ENCODE measurements at places on chromosomes 1 and 21. TPM values are rescaled to one million over a fixed set of nuclear protein-coding genes. Genes with fewer than 3 reads are reported as not detected.
A peak's percentile ranks its signal among the peaks of the same experiment; 100 is the strongest.

GRCh38 chr1:199041173-199041914 lies 402.5 kb downstream of the PTPRC start:
- H3K27me3 ChIP-seq: no peaks in the 10 kb centered on the region
- no peak overlapping the region for H3K4me3 ChIP-seq
- H3K27ac ChIP-seq: no peak overlapping the region

DNA sequence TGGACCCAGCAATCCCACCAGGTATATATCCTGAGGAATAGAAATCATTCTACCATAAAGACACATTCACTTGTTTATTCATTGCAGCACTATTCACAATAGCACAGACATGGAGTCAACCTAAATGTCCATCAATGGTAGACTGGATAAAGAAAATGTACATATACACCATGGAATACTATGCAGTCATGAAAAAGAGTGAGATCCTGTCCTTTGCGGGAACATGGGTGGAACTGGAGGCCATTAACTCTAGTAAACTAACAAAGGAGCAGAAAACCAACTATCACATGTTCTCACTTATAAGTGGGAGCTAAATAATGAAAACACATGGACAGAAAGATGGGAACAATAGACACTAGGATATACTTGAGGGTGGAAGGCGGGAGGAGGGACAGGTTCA lies 36.1 kb upstream of the PRKACB start:
- H3K36me3 ChIP-seq: no peaks in the 10 kb centered on the region
- H3K4me3 ChIP-seq: no peak overlapping the region
- H3K27me3 ChIP-seq: no peaks in the 10 kb centered on the region
- DNase-seq: no peak
- H3K4me1 ChIP-seq: no peaks in the 10 kb centered on the region
- no peak overlapping the region for H3K27ac ChIP-seq

GRCh38 chr1:14954210-14954609 lies 199.3 kb upstream of the TMEM51 start:
- no peak for DNase-seq
- H3K27me3 ChIP-seq: no peaks in the 10 kb centered on the region
- H3K4me1 ChIP-seq: peaks cover 20% of the 10 kb centered on the region
- H3K27ac ChIP-seq: no peak overlapping the region
- H3K36me3 ChIP-seq: no peaks in the 10 kb centered on the region
- no peak overlapping the region for H3K4me3 ChIP-seq

DNA sequence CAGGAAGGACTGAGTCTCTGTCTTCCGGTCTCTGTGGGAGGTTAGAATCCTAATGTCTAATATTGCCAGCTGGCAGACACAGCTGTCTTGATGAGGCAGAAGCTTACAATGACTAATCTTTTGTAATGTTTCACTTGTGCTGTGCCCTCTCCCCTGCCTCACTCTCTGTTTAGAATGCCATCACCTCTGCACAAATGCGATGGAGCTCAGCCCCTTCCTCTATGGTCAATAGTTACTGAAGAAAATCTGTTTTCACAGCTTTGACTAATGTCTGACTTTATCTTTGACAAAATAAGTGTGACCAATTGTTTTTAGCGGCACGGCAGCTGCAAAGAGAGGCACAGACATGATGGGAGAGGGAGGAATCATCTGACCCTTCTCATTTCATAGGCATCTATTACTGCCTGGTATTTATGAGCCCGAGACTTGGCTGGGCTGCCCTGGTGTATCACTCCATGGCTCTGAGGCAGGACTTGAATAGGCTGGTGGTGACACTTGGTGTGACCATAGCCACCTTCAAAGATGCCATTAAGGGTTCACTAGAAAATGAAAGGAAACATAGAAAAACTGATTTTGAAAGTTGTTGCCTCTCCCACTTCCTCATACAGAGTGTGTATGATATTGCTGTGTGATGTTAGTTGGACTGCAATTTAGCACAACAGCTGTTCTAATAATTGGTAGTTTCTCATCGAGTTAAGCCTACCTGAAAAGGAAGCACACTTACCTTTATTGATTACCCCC lies 163.2 kb upstream of the NBPF11 start:
- H3K36me3 ChIP-seq: no peaks in the 10 kb centered on the region
- H3K4me1 ChIP-seq: peaks cover 12% of the 10 kb centered on the region
- peaks cover 7% of the 10 kb centered on the region for H3K27me3 ChIP-seq
- H3K4me3 ChIP-seq: no peak overlapping the region
- no peak for DNase-seq

DNA sequence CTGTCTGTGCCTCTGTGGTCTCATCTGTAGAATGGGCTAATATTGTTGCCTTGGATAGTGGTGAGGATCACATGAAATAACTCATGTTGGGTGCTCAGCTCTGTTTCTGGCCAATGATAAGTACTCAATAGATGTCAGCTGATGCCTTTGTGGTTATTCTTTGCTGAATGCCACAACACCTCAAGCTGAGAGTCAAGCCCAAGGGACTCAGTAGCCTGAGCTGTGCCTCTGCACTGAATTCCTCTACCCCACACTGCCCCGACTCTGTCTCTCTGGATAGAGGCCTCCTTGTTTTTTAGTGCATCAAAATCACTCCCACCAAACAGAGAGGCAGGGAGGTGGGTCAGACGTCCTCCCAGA lies 196.1 kb upstream of the VAMP3 start:
- no peak overlapping the region for H3K27ac ChIP-seq
- H3K27me3 ChIP-seq: no peaks in the 10 kb centered on the region
- H3K36me3 ChIP-seq: no peaks in the 10 kb centered on the region
- no peaks in the 10 kb centered on the region for H3K4me1 ChIP-seq

- no peak for DNase-seq
- H3K36me3 ChIP-seq: no peaks in the 10 kb centered on the region
- no peaks in the 10 kb centered on the region for H3K27me3 ChIP-seq
- peak overlapping the region; percentile 97 for H3K27ac ChIP-seq
These were observed 13.0 kb downstream of the IFI6 start for GRCh38 chr1:27658951-27659496.

- DNase-seq: no peak
- H3K36me3 ChIP-seq: no peaks in the 10 kb centered on the region
- peaks cover 40% of the 10 kb centered on the region for H3K4me1 ChIP-seq
- no peak overlapping the region for H3K27ac ChIP-seq
- no peaks in the 10 kb centered on the region for H3K27me3 ChIP-seq
These were observed 3.5 kb downstream of the IGSF9 start for GRCh38 chr1:159941591-159942560.

DNA sequence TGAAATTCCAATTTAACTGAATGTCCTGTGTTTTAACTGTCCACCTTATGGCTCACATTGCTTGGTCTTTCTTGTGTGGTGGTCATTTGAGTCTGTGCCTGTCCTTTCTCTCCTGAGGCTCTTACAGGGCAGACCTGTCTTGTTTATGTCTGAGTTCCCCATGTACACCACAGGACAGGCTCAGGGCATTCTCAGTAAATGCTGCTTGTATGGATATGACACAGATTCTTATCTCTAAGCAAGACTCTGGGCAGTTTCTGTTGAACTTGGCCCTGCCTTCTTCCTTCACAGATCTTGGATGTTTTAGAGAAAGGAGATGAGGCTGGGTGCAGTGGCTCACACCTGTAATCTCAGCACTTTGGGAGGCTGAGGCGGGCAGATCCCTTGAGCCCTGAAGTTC lies 159.1 kb upstream of the CSF3R start:
- H3K4me1 ChIP-seq: no peaks in the 10 kb centered on the region
- no peak for DNase-seq
- no peaks in the 10 kb centered on the region for H3K27me3 ChIP-seq
- H3K4me3 ChIP-seq: no peak overlapping the region
- H3K36me3 ChIP-seq: no peaks in the 10 kb centered on the region

DNA sequence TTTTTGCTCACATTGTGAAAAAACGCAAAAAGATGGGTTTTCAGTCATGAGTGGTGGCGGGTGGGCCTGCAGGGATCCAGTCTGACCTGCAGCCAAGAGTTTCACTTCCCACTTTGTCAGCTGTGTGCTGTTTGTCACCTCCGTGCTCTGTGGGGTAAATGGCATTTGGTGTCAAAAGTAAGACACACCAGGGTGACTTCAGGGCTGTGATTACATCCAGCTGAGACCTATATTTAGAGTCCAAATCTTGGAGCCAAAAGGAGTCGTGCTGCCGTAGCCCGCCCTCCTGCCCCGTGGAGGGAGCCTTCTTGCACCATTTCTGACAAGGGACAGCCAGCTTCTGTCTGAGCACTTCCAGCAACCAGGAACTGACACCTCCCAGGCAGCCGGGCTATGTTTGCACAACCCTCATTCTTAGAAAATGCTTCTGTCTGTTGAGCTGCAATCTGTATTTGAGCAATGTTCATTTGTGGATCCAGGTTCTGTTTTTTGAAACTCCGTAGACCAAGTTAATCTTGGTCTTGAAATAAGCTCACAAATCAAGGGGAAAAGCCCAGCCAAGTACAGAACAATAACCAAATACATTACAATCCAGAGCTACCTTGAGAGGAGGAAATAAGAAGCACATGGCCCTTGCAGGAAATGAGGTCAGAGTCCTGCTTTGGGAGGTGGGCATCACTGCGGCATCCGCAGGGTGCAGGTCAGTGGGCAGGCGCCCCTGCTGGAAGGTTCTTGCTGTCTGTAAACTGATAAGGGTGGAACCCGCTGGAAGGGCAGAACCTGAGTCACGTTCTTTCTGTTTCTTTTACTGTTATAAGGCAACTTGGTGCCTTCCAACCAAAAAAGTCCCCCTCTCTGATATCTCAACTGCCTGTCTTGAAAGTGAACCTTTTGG lies 14.4 kb downstream of the ABCG1 start:
- H3K4me3 ChIP-seq: peak overlapping the region; percentile 10
- no peaks in the 10 kb centered on the region for H3K36me3 ChIP-seq
- H3K27ac ChIP-seq: peak overlapping the region; percentile 89
- DNase-seq: peak; percentile 90
- H3K27me3 ChIP-seq: no peaks in the 10 kb centered on the region

DNA sequence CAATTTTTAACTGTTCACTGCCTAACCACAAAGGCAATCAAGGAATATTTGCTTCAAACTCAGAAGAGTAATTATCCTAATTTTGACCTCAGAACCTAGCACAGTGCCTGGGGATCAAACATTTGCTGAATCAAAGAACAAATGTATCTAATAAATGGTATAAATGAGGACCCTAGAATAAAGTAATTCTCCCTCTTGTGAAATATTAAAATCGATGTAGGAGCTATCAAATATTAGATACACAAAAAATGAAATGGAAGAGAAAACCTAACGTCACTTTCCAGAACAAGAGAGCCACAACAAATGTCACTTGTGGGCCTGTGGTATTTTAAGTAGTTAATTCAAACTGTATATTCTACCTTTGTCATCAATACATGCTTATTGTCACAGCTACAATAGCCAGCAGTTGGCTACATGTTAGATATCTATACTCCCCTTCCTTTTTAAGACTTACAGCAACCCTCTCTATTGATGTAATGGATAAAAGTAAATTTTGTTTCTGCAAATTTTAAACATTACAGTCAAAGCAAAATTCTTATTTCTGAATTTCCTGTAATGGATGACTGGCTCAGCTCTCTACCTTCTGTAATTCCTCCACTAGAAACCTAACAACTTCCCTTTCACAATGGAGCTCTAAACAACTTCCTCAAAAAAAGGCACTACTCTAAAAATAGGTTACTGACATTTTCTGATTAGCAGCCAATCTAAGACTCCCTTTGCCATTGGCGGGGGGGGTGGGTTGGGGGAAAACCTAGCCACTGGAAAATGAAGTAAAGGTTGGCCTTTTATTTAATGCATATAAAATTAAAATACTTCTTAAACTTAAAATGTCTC lies 37.6 kb downstream of the PUM1 start:
- H3K36me3 ChIP-seq: peaks cover 3% of the 10 kb centered on the region
- no peak overlapping the region for H3K4me3 ChIP-seq
- peak overlapping the region; percentile 53 for H3K27ac ChIP-seq
- no peaks in the 10 kb centered on the region for H3K27me3 ChIP-seq
- DNase-seq: no peak

DNA sequence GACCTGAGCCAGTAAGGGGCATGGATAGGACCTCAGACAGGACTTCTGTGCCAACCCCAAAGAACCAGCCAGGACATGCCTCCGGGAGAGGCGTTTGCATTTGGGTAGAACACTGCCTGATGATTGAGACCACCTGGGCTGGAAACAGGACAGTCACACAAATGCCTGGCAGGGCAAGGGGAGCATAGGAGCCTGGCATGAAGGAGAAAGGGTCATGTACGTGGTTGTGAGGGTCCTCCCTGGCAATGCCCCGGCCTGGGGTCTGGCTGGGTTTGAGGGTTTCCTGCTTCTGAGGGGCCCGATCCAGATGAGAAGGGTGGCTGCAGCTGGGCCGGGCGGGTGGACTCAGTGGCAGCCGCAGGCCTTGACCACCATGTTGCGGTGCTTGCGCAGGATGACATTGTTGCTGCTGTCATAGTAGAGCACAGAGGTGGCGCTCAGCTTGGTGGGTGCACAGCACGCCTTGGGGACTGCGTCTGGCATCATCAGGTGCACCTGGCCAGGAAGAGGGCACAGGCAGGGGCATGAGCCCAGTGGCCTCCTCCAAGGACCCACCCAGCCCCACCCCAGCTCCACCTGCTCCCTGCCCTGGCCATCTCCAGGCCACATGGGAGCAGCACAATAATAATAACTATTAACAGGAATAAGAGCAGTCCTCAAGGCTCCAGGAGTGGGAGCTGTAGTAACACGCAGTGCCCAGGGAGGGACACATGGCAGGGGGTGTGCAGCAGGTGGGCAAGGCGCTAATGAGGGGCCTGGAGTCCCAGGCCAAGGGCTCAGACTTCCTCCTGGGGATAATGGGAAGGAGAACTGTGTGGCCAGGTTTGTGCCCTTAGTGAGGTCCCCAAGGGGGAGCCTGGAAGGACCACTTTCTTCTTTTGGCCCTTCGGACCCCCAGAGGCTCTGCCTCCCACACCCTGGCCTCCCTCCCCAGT lies 10.8 kb downstream of the OXCT2 start:
- no peak for DNase-seq
- H3K36me3 ChIP-seq: peaks cover 23% of the 10 kb centered on the region
- H3K27me3 ChIP-seq: no peaks in the 10 kb centered on the region
- H3K27ac ChIP-seq: no peak overlapping the region

DNA sequence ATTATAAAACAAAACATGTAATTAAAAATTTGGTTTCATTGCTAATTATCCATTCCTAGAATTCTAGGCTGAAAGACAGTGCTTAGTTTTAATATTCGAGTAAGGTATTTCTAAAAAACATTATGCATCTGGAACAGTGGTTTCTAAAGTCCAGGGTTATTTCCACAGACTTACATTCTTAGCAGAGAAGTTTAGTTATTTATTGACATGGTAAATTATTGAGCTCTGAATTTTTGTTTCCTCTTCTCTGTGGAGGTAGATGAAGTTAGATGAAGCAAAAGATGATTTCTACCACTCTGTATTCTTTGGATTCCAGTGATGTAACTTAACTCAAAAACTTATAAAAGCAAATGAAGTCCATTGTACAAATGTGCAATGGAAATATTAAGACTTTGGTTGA lies 709.4 kb downstream of the MRPL39 start:
- H3K4me1 ChIP-seq: no peaks in the 10 kb centered on the region
- H3K27ac ChIP-seq: no peak overlapping the region
- no peaks in the 10 kb centered on the region for H3K27me3 ChIP-seq
- DNase-seq: no peak
- no peak overlapping the region for H3K4me3 ChIP-seq
- H3K36me3 ChIP-seq: no peaks in the 10 kb centered on the region

- no peaks in the 10 kb centered on the region for H3K27me3 ChIP-seq
- H3K4me1 ChIP-seq: peaks cover 60% of the 10 kb centered on the region
- no peak for DNase-seq
- no peaks in the 10 kb centered on the region for H3K36me3 ChIP-seq
These were observed 26.3 kb downstream of the CLIC4 start for GRCh38 chr1:24771574-24771973.

- no peak overlapping the region for H3K4me3 ChIP-seq
- no peaks in the 10 kb centered on the region for H3K4me1 ChIP-seq
- no peak overlapping the region for H3K27ac ChIP-seq
- H3K27me3 ChIP-seq: no peaks in the 10 kb centered on the region
- no peaks in the 10 kb centered on the region for H3K36me3 ChIP-seq
These were observed 151.7 kb downstream of the NR5A2 start for GRCh38 chr1:200179126-200179780.

TCEA3 gene
- 24.4 TPM for total RNA-seq

TEX38 gene
- total RNA-seq: not detected

IL20 gene
- total RNA-seq: 0.20 TPM

ADORA1 gene
- total RNA-seq: 15.1 TPM

RUNX1 gene
- total RNA-seq: 7.6 TPM
